ENCODE measurements at places on chromosomes 7 and 10. TPM values are rescaled to one million over a fixed set of nuclear protein-coding genes. Genes with fewer than 3 reads are reported as not detected.

GRCh38 chr7:69796416-69796815, 198.1 kb downstream of the AUTS2 start:
- no peak for DNase-seq

GRCh38 chr7:84506151-84506550, 311.6 kb upstream of the SEMA3A start:
- peak; percentile 25 for DNase-seq

DNA sequence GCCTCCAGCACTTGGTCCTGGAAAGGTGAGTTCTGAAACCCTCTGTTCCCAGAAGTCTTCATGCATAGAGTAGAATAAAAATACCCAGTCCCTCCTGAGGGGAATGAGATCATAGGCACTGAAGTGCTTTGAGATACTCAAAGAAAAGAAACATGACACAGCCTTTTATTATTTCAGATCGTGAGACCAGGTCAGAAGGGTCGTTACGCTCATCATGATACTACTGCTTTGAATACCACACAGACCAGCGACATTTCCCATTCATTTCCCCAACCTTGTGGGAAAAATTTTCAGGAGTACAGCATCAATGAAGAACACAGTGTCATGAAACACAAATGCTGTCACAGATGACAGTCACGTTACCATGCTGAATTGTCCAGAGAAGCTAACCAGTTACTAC, 15.0 kb downstream of the CLRN3 start:
- no peak for DNase-seq

GRCh38 chr10:28975891-28976531, 298.7 kb downstream of the BAMBI start:
- DNase-seq = no peak

DNA sequence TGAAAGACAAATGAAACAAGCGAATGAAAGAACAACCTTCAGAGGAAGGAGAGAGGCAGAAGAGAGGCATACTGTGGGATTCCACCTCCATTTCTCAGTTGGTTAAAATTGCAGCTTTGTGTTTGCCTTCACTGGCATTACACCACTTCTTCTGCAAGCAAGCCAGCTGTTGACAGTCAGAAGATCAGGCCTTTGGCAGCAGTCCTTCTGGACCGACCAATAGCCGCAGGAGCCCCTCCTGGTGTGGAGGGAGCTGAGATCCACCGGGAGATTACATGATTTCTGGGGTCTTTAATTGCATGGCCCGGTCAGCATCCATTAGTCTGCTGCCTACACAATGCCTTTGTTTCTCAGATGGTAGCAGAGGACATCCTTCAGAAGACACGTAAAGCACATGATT, 206.7 kb downstream of the ADAM12 start:
- no peak for DNase-seq

GRCh38 chr10:62451611-62451975, 77.4 kb downstream of the ZNF365 start:
- no peak for DNase-seq

- no peak for DNase-seq
Observed at GRCh38 chr7:30313348-30313747, 29.0 kb downstream of the ZNRF2 start.

- DNase-seq = no peak
Observed at GRCh38 chr7:133911724-133912123, 215.4 kb upstream of the LRGUK start.

- DNase-seq = peak; percentile 85
Observed at GRCh38 chr10:78973901-78974616, 94.7 kb upstream of the ZMIZ1 start.

DNA sequence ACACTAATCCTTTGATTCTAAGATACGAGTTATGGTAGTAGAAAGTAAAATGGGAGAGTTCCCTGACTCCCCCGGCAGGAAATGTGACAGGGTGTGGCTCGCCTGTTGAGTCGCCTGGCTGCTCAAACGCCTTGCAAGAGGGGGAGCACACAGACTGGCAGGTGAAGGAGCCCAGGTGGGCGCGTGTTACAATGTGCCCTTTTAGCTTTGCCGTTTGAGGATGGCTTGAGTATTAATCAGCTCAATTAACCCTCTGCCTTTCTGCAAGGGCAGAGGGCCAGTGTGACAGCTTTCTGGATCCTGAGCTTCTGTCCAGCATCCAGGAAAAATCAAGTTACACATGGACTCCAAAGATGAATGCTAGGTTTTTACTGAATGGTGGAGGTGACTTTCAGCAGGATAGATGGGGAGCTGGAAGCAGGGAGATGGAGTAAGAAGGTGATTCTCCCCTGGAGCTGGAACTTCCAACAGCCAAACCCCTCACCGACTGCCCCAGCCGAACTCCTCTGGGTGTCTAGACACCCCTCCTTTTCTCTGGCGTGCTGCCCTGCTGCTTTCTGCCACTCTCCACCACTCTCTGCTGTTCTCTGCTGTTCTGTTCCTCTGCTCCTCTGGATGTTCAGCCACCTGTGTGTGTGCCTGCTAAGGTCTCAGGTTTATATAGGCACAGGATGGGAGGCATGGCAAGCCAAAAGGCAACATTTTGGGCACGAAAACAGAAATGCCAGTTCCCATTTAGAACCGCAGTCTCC, 548.8 kb upstream of the KCND2 start:
- DNase-seq = no peak

DNA sequence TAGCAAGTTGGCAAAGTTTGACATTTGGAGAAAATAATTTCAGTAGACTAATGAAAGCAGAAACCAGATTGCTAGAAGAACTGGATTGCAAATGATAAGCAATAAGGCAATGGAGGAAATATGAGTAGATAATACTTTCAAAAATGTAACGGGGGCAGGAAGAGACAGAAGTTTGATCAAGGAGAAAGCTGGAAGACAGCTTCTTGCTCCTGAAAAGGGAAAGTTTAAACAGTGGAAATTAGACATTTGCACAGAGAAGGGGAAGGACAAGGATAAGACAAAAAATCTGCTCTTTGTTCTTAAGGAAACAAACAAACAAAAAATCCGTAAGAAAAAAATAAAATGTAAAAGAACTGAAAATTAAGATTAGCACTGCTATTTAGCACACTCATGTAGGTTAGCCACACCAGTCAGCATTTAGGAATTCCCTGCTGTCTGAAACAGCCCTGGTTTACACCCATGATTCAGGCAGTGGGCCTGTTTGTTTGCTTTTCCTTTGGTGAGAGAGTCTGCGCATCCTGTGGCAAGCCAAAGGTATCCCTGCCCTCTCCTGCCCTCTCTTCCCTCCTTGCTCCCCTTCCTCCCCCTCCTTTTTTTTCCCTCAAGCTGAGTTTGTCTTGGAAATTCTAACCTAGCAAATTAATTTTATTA, 104.3 kb upstream of the CAV2 start:
- DNase-seq = peak; percentile 96

- no peak for DNase-seq
Observed at GRCh38 chr10:6719561-6719960, 139.5 kb upstream of the PRKCQ start.

GRCh38 chr7:3436112-3436511, 135.1 kb downstream of the SDK1 start:
- no peak for DNase-seq

DNA sequence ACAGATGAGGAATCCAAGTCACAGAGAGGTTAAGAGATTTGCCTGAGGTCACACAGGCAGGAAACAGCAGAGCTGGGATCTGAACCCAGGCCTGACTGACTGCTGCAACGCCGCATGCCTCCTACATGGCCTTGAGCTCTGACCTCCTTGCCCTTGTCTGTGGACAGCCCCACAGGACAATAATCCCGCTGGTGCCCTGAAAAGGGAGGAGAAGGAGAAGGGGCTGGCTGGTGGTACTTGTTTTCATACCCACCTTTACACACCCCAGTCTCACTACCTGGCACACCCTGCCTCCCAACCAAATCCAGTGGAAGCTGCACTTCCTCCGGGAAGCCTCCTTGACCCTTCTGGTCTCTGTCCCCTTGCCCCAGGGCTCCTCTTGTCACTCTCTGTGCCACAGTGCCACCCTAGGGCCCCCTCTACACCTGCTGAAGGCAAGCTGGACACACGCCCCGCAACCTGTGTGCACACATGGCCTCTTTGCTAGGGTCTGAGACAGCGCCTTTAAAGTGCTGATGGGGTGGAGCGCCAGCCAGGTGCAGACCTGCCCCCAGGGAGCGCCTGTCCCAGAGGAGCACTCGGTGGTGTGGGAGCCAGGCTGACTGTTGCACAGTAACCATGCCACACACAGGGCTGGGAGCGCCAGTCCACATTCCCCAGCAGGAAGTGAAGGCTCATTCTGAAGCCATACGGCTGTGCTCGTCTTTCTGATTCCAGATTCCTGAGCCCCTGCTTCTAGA, 38.6 kb downstream of the ZCCHC24 start:
- DNase-seq = no peak

DNA sequence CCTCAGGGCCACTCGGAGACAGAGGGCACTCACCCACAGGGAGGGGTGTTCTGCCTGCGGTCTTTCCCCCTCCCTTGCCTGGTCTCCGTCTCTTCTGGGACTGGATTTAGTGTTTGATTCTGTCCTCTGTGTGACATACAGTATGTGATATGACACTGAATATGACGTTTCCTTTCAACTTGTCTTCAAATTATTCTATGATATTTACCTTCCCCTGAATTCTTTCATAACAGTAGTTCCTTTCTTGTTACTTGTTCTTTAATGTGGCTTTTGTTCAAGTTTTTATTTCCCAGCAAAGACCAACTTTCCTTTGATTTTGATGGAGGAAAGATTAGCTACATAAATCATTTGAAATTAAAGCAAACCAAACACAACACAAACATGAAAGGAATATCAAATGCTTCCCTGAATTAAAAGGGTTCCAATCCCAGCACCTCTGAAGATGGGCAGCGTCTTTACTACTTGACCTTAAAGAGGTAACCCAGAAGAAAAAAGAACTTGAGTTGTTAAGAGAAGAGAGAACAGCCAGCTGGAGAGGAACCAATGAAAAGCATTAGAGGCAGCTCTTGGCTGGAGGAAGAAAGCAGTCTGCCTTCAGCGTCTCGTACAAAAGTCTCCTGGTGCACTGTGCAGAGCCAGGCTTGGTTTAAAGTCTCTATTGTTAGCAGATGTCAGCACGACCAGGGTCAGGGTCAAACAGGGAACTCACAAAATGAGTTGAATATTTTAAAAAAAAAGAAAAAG, 18.3 kb upstream of the RHEB start:
- DNase-seq = no peak

GRCh38 chr10:98139431-98139830, 5.0 kb downstream of the R3HCC1L start:
- DNase-seq = no peak

GRCh38 chr7:2072042-2072441, 160.7 kb downstream of the MAD1L1 start:
- DNase-seq = no peak

DNA sequence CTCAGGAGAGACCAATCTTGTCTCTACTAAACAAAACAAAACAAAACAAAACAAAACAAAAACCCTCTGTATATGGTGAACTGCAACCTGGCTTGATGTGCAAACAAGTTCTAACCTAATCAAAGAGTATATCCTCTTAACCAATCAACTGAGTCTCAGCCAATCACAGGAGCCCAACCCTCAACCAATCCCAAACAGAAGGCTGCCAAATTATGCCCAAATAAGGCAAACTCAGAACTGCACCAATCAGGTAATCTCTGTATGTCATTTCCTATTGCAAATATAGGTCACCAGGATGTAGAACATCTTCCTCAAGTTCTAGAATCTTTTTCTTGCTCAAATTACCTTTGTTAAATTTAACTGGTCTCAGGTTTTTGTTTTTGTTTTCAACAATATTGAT, 5.2 kb downstream of the FAM133B start:
- DNase-seq = peak; percentile 20

DNA sequence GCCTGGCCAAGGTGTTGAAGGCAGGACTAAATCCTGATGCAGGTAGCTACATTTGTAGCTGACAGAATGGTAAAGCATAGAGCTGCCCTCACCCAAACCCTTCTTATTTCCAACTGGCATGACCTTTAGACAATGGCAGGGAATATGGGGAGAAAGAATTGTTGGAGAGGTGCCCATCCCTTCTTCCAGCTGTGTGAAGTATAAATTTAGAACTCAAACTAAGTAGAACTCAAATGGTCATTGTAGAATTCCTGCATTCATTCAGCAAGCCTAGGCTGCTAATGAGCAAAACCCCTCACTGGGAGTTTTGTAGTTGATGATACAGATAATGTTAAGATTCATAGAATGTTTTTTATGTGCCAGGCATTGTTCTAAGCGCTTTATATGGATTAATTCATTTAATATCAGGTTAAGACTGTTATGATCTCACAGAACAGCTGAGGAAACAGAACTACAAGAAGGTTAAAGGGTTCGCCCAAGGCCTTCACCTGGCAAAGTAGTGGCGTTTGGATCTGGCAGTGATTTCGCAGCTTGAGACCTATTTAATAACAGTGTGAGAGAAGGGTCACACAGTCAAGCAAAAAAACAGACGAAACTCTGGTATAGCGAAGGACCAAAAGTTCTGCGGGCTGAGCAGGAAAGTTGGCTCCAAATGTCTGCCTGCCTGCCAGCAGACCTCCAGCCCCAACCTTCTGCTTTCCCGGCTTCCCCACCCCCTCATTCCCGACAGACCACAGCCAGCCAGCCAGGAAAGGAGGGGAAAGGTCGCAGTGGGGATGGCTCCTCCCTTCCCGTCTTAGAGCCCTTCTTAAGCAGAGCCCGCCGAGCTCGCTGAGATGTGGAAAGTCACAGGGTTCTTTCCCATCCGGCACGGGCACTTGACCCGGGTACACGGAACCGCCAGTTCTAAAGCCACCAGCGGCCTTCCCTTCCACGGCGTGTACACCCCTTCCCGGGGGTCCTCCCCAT, 1.6 kb upstream of the HILPDA start:
- DNase-seq = peak; percentile 33

DNA sequence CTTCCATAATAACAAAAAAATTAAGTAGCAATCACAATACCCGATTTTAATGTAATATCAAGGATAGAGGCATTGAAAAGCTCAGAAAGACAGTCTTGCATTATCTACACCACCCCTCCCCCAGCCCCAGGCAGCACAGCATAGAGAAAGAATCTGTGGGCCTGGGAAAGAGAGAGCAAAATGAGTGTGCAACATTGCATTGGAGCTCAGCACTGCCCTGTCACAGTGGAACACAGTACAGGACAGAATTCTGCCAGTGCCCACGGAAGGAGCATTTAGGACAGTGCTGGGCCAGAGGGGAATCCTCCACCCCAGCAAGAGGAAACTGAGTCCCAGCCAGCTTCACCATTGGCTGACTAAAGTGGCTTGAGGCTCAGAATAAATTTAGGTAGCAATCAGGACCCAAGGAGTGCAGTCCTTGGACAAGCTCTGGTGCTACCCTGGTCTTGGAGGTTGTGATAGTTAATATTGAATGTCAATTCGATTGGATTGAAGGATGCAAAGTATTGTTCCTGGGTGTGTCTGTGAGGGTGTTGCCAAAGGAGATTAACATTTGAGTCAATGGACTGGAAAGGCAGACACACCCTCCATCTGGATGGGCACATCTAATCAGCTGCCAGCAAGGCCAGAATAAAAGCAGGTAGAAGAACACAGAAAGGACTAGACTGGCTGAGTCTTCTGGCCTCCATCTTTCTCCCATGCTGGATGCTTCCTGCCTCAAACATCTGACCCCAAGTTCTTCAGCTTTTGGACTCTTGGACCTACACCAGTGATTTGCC, 234.4 kb downstream of the ANK3 start:
- DNase-seq = no peak

SPDYE5 gene
- not detected for total RNA-seq

SFTPD gene
- not detected for total RNA-seq

NME8 gene
- total RNA-seq = not detected

ASB4 gene
- total RNA-seq = not detected

TCAF2 gene
- 3.9 TPM for total RNA-seq

WNT8B gene
- not detected for total RNA-seq

Data from M059J (cell line).